KBM-7 (cell line): ENCODE measurements at places on chromosomes 16 and 17.

DNA sequence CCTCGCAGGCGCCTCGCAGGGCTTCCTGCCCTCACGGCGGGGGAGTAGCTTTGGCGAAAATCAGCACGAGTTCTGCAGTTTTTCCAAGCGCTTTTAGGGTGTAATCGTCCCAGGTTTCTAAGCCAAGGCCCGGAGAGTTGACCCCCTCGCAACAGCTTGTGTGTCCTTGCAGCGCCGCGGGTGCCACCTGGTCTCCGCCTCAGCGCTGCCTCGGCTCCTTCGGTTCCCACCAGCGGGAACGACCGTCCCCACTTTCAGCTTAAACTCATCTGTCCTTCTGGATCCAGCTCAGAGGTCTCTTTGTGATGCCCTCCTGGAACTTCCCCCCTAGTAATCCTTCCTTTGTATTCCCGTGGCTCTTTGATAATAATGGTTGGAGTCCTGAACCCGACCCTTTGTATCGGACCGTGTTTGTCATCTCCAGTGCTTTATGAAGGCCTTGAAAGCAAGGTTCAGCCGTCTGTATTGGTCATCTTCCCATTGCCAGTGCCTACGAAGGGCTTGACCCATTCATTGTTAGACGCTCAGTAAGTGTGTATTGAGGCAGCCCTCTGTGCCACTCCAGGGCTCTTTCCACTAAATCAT, 858 bp upstream of the SMARCE1 start:
- no peak for DNase-seq

DNA sequence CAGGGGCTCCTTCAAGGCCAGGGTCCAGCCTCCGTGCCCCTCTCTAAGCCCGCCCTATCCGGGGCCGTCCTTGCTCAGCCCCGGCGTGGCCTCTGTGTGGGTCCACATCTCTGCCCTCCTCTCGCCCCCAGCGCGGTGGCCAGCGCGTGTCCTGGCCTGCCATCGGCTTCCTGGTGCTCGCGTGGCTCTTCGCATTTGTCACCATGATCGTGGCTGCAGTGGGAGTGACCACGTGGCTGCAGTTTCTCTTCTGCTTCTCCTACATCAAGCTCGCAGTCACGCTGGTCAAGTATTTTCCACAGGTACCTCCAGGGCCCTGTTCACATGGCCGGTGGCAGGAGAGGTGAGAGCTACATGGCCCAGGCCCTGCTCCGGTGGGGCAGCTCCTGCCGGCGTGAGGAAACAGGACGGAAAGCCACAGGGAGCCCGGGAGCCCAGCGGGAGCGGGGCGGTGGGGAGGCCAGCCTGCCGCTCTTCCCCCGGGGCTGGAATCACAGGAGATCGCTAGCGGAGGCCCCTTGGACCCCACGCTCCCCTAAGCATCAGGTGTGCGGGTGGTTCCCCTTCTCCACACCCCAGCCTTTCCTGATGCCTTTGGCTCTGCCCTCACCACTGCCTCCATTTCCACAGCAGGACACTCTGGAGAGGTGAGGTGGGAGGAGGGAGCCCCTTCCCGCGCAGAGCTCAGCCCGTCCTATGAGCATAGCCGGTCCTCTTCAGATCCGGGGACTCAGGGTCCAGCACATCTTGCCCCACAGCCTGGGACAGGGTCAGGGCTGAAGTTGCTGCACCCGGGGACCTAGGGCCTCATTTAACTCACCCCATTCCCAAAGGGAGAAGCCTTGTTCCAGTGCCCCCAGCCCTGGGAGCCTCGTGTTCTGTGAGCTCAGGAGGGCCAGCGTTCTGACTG, 10.2 kb downstream of the TAX1BP3 start:
- no peak for DNase-seq

- DNase-seq = peak; percentile 51
These were observed 176.3 kb downstream of the VPS53 start for GRCh38 chr17:538181-538973.

- DNase-seq = no peak
These were observed 28.7 kb upstream of the TNRC6A start for GRCh38 chr16:24700549-24701392.

DNA sequence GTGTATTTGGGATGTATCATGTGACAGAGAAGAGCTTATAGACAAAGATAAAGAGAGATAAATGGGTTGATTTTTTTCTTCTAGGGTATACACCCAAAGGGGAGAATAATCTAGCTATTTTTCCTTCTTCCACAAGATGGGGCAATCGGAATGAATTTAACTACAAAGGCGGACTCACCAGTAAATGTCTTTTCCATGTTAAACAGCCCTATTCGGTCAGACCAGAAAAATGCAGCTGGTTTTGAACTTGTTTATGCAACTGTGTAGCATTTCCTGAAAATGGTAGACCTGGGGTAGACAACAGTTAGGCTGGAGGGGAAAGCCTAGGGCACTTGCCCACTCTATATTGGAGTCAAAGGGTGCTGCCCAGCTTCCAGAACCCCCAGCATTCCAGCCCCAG, 477.1 kb downstream of the TOX3 start:
- peak; percentile 15 for DNase-seq

DNA sequence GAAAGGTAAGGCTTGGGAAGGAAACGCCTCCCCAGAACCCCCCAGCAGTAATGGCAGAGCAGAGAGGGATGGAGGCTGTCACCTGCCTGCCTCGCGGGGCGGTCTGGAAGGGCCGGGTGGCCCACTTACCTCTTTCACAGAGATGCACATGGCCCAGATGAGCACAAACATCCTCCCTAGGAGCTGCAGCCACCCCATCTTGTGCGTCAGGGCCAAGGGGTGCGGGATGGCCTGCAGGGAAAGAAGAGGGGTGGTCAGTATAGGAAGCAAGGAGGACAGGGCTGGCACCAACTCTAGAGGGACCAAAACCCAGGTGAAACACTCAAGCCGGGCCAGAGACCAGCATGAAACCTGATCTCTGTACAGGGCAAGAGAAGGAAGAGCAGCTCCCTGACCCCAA, 29.7 kb downstream of the TRPV3 start:
- DNase-seq = no peak

DNA sequence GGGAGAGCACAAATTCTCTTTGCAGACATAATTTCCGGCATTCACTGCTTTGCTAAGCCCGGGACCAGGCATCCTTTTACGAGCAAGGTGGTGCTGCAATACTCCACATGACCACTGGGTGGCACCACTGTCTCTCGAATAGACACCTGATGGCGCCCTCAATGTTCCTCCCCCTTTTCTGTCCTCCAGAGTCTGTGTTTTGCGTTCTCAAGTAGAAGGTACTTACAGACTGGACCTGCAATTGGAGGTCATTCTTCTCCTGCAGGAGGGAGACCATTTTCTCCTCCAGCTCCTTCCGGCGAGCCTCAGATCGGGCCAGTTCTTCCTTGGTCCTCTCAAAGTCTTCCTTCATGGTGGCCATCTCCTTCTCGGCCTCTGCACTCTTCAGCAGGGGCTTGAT, 45.2 kb downstream of the MYH13 start:
- DNase-seq = peak; percentile 82
